ENCODE measurements at places on chromosomes 1 and 21.

- DNase-seq, result no peak
These were observed 284.9 kb downstream of the AJAP1 start for GRCh38 chr1:4939266-4939665.

- DNase-seq, result peak; percentile 100
These were observed 113.9 kb upstream of the ZNF648 start for GRCh38 chr1:182175361-182175931.

- DNase-seq, result no peak
These were observed 61.1 kb downstream of the LGR6 start for GRCh38 chr1:202254454-202255252.

DNA sequence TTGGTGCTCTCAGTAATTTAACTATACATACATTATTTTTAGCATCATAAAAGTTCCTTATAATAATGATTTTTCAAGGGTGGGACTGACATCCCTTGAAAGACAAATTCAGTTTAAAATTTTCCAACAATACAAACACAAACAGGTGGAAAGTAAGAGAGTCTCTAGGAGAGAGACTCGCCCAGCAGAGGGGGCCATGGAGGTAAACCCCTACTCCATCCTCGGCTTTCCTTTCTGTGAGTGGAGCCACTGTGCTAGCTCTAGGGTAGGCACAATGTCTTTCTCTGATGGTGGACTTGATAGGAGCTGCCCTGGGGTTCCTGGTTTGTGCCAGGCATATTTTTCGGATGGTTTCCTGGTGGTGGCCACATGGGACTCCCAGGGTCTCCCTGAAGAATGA is 8.3 kb downstream of the CSMD2 start:
- DNase-seq, result no peak

GRCh38 chr1:76336931-76337371 is 262.4 kb downstream of the ST6GALNAC3 start:
- DNase-seq, result no peak

DNA sequence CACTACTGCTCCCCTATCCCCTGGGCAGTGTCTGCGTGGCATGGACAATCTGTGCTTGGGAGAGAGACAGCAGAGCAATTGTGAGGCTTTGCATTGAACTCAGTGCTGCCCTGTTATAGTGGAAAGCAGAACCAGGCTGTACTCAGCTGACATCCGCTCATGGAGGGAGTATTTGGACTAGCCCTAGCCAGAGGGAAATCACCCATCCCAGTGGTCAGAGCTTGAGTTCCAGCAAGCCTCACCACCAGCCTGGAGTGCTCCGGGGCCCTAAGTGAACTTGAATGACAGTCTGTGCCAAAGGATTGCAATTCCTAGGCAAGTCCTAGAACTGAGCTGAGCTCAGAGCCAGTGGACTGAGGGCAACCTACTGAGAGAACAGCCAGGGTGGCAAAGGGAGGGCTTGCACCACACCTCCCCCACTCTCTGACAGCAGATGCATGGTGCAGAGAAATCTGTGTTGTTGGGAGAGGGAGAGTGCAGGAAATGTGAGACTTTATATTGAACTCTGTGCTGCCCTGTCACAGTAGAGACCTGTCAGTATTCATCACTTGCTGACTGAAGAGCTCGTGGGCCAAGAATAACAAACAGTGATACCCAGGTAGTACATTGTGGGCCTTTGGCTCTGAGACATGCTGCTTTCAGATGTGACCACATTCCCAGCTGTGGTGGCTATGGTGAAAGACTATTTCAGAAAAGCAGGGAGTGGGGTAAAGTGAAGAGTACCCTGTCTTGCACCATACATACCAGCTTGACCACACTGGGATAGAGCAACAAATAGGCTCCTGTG is 107.7 kb upstream of the SLC5A9 start:
- no peak for DNase-seq

- no peak for DNase-seq
These were observed 244.5 kb downstream of the ADGRL2 start for GRCh38 chr1:82045221-82045620.

DNA sequence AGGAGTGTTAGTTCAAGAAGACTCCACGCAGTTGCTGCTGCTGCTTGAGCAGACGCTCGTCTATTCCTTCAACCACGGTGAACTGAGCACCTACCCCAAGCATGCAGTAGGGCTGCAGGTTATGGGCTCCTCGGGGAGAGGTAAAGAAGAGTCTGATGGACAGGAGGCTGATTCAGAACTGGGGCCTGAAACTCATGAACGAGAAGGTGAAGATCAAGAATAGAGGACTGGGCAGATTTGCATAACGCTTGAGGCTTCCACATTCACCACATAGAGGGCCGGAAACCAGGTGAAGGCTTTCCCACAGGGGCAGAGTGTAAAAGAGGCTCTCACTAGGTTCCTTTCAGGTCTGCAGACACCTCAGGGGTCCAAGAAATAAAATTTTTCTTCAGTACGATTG is 9.1 kb downstream of the ABCA4 start:
- DNase-seq, result no peak

DNA sequence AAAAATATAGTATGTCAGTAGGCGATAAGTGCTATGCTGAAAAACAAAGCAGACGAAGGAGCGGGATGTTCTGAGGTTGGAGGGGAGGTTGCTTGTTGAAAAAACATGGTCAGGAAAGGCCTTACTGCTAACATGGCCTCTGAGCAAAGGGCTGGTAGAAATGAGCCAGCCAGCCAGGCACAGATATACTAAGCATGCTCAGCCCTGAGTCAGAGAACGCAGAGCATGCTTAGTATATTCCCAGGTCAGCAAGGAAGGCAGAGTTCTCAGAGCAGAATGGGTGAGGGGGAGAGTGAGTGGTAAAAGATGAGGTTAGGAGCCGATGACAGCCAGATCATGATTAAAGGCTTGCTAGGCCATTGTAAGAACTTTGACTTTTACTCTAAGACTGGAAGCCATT is 36.7 kb downstream of the ZBTB40 start:
- no peak for DNase-seq

DNA sequence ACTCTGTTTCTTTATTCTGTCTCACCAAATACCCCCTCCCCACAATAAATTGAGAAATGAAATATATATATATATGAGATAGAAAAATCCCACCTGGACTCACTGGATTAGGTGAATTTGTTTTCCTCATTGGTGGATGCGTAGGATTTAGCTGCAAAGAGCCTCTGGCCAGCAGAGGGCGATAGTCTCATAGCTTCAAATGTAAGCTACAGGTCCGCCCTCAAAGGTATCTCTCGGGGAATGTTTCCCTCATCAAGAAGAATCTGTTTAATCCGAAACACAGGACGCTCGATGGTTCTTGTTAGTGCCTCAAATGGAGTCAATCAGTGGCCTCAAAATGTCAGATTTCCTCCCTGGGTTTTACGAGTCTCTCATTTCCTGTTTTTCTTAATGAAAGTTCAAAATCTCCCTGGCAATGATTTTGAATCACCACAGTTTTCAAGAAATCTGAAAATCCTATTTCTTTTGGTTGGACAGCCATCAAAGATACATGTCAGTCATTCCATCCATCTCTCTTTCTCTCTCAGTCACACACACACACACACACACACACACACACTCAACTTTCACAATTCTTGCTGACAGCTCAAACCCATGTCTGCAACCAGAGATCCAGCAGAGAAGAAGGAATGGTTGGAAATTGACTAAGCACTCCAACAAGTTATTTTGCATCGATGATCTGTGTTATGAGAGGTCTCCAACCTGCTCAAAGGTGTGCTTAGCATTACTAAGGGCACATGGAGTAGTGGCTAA is 13.9 kb upstream of the CAMK1G start:
- peak; percentile 82 for DNase-seq

DNA sequence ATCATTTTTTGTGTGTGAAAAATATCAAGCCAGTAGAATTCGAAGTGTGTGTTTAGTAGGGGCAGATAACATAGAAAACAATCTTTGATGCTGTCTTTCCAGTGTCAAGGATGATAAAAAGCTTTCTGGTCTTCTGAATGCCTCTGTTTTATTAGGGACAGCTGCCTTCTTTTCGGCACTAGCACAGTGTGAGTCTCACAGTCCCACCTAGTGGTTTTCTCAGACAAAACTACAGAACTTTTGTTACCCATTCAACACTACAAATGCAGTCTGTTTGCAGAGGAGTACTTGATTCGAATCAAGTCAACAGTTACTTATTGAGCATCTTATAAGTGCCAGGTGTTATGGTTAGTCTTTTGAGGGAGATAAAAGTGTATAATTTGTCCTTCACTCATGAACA is 30.6 kb upstream of the MCOLN3 start:
- no peak for DNase-seq

- DNase-seq, result peak; percentile 86
These were observed 119.0 kb downstream of the ROR1 start for GRCh38 chr1:63892632-63893395.

GRCh38 chr1:34825455-34826091 is 32.8 kb downstream of the GJA4 start:
- DNase-seq, result peak; percentile 39

DNA sequence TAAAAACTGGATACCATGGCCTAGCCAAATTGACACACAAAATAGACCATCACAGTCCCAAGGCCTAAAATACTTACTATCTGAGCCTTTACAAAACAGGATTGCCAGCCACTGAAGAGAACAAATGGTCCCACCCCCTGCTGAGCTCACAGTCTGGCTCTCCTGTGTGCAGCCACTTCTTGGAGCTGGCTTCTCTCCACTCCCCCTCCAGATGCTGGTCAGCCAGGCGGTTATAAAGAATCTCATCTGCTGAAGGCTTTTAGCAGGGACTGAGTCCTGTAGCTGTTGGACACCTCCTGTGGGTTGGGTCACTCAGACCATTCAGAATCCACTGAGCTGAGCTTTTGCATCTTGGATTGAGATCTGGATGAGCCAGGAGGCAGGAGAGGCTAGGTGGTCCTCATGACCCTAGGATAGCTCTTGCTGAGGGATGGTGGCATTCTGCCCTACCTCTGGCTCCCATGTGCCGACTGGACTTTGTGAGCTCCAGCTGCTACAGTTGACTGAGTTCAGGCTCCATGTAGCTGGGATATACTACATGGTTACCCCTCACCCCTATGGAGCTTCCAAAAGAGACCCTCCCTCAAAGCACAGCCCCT is 16.1 kb downstream of the OXCT2 start:
- no peak for DNase-seq

DNA sequence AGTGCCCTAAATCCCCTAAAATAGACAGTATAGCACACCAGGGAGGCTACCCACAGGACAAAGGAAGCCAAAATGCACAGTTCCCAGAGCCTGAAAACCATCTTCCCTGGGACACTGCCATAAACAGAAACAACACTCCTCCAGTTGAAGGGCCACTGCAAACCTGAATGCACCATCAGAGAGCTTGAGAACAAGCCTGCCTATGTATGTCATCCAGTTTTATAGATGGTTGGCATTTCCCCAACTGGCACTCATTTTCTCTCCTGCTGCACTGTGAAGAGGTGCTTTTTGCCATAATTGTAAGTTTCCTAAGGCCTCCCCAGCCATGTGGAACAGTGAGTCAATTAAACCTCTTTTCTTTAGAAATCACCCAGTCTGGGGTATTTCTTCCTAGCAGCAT is 169.0 kb downstream of the AGBL4 start:
- no peak for DNase-seq

GRCh38 chr21:35163411-35163810 is 114.3 kb upstream of the RUNX1 start:
- no peak for DNase-seq

DNA sequence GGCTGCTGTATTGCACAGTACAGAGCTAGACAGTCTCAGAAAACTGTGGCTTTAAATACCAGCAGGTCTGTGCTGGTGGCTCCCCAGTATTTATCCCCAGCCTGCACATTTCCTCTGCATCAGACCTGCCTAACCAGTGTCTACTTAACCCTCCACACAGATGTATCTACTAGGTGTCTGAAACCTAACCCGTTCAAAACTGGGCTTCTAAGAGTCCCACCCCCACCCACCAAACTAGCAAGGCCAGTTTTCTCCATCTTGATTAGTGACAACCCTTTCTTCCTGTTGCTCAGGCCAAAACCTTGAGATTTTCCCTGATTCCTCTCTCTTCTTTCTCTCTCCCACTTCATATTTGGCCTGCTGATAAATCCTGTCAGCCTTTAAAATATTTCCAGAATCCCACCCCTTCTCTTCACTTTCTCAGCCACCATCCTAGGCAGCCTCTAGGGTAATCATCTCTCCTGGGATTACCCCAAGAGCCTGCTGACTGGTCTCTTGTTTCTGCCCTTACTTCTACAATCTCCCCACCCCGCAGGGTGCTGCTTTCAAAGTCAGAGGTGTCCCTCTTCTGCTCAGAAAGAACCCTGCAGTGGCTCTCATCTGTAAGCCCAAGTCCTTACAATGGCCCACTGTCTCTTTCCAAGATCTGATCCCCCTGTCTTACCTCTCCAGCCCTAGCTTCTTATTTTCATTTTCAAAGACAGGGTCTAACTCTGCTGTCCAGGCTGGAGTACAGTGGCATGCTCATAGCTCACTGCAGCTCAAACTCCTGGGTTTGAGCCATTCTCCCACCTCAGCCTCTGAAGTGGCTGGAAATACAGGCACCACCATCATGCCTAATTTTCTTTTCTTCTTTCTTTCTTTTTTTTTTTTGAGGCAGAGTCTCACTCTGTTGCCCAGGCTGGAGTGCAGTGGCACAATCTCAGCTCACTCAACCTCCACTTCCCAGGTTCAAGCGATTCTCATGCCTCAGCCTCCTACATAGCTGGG is 45.2 kb downstream of the H3-3A start:
- no peak for DNase-seq

GRCh38 chr1:172381946-172382345 is 38.5 kb upstream of the C1orf105 start:
- no peak for DNase-seq

DNA sequence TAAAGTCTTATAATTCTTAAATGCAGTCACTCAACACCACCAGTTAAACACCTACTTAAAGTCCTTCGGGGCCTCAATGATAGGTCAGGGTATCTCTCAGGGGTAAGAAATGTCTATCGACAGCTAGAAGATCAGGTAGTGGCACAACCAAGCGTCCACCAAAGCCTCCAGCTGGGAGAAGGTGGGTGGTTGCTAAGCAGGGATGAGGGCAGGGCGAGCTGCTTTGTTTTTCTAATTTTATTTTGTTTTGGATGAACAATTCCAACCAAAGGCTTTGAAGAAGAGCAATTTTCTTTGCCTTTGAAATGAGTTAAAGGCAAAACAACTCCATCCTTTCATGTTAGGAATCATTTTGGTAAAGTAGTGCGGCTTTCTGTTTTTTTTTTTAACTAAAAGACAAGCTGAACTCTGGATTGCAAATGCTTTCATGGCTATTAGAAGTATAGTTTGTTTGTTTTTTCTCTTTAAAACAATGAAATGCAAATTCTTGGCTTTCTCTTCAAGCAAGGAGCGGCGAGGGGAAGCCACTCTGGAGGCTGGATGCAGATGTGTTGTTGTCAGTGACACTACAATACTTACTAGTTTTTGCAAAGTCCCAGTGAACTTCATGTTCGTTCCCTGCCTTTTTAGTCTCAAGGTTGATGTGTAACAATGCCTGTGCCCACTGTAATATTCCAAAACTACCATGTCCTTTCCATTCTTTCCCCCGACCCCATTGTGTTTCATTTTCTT is 106.0 kb downstream of the MRPS6 start:
- no peak for DNase-seq

GRCh38 chr1:51649593-51650091 is 32.8 kb downstream of the OSBPL9 start:
- DNase-seq, result no peak

- DNase-seq, result no peak
These were observed 27.1 kb downstream of the CAMK1G start for GRCh38 chr1:209610631-209610905.
